GM04503 (cell line): ENCODE measurements at places on chromosomes 5 and 9.
A peak's percentile ranks its signal among the peaks of the same experiment; 100 is the strongest.

DNA sequence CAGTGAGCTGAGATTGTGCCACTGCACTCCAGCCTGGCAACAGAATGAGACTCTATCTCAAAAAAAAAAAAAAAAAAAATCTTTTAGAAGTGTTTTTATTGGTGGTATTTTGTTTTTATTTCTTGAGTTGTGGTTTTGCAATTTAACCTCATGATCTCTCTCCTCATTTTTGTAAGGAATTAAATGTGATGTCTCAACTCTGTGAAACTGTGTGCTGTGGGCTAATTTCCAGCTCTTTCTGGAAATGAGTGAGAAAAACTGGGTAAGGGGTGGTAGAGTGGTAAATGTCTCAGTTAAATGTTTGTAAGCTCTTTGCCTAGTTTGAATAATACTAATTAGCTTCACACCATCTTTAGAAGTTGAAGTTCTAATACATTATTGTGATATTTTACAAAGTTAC lies 29.0 kb downstream of the ACO1 start:
- no peak for DNase-seq

DNA sequence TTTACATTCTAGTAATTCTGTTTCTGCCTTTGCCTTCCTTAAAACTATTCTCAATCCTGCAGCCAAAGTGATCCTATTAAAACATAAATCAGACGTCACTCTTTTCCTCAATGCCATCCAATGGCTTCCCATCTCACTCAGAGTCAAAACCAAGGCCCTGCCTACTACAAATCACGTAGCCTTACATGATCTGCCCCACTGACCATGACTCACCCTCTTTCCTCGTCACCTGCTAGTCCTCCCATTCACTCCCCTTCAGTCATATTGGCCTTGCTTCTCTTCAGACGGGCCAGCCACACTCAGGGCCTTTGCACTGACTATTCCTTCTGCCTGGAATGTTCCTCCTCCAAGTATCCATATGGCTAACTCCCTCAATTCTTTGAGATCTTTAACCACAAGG lies 39.0 kb upstream of the DMXL1 start:
- no peak for DNase-seq

DNA sequence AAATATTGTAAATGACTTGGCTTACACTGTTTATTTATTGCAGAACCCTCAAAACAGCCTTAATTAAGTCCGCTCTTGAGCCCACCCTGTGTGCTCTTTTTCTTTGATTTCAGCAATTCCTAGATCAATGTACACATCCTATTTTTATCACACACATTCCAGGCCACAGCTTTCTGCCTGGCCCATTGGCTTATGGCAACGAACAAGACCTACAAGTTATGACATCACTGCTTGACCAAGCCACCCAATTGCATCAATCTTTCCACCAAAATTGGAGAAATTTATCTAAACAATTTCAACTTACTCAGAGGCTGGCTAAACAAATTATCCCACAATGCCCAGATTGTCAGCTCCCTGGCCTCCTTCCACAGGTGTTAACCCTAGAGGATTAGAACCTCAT lies 158.4 kb downstream of the CPLANE1 start:
- DNase-seq: no peak

GRCh38 chr5:176979669-176980068 lies 26.9 kb downstream of the UIMC1 start:
- no peak for DNase-seq

GRCh38 chr5:87399720-87400119 lies 13.0 kb downstream of the CCNH start:
- DNase-seq: no peak

DNA sequence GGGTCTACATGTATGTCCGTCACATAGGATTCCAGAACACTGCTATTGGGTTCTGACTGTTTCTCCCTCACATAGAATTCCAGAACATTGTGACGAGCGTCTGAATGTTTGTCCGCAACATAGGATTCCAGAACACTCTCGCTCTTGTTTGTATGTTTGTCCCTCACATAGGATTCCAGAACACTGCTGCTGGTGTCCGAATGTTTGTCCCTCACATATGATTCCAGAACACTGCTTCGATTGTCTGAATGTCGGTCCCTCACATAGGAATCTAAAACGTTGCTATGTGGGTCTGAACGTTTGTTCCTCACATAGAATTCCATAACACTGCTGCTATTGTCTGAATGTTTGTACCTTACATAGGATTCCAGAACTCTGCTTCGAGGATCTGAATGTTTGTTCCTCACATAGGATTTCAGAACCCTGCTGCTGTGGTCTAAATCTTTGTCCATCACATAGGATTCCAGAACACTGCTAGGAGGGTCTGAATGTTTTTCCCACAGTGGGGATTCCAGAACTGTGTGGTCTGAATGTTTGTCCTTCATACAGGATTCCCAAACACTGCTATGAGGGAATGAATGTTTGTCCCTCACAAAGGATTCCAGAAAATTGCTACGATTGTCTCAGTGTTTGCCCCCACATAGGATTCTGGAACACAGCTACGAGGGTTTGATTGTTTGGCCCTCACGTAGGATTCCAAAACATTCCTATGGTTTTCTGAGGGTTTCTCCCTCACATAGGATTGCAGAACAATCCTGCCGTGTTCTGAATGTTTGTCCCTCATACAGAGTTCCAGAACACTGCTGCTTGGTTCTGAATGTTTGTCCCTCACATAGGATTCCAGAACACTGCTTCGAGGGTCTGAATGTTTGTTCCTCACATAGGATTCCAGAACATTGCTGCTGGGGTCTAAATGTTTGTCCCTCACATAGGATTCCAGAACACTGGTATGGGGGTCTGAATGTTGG lies 220.5 kb downstream of the FOXD4L6 start:
- DNase-seq: no peak

DNA sequence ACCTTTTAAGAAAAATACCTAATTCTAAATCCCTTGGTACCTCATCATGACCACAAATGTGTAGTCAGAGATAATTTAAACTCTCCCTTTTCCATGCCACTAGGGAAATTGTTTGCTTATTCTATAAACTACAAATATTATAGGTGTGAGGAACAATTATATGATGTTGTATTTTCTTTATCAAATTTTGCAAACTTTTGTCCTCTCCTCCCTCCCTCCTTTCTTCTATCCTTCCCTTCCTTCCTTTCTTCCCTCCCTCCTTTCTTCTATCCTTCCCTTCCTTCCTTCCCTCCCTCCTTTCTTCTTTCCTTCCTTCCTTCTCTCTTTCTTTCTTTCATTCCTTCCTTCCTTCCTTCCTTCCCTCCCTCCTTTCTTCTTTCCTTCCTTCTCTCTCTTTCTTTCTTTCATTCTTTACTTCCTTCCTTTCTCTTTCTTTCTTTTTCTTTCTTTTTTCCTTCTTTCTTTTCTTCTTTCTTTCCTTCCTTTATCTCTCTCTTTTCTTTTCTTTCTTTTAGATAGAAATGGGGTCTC lies 41.2 kb downstream of the SPZ1 start:
- no peak for DNase-seq

- no peak for DNase-seq
These were observed 812.0 kb upstream of the ZNF608 start for GRCh38 chr5:125558466-125558865.

GRCh38 chr9:30800421-30800820 lies 1584.0 kb upstream of the ACO1 start:
- no peak for DNase-seq

DNA sequence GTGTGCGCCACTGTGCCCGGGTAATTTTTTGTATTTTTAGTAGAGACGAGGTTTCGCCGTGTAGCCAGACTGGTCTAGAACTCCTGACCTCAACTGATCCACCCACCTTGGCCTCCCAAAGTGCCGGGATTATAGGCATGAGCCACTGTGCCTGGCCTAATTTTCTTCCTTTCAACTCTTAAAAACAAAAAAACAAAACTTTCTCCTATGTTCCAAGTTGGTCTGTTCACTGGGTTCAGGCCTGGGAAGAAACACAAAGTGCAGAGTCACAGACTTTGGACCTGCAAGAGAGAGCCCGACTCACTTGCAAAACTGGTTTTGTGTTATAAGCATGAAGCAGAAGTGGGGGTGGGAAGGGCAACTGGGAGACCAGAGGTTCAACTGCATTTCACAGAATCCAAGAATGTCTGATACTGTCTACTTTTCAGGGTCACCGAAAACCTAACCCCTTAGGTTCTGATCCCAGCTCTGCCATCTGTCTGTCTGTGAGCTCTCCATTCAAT lies 5.2 kb upstream of the HDHD3 start:
- no peak for DNase-seq

DNA sequence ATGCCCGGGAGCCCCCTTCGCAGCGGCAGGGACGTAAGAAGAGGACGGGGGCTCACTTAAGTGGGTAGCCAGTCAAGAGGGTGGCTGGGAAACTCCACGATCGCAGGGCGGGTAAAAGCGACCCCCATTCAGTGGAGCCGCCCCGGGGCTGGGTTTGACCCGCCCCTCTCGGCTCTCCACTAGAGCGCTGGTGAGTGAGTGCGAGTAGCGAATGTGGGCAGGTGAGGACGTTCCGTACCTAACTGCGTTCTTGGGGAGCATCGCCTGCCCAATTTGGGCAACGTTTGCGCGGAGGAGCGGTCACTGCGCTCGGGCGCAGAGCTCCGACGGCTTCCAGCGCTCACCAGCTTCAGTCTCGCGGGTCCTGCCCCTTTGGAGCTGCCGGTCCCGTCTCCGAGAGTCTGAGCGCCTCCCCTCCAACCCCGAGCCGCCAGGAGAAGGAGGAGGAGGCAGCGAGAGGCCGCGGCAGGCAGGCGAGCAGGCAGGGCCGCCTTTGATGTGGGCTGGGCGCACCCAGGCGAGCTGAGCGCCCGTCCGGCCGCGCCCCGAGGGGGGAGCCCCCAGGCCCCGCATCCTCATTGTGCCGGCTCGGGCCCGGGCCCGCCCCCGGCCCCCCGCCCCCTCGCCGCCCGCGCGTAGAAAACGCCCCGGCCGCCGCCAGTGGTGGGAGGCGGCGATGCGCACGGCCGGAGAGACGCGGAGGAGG lies at the start of gene FGF18:
TSS of gene FGF18 (plus strand) at position 666 of the 706 bp plus-strand sequence. CDS start 553 bp downstream, outside the sequence.
- DNase-seq: no peak

DNA sequence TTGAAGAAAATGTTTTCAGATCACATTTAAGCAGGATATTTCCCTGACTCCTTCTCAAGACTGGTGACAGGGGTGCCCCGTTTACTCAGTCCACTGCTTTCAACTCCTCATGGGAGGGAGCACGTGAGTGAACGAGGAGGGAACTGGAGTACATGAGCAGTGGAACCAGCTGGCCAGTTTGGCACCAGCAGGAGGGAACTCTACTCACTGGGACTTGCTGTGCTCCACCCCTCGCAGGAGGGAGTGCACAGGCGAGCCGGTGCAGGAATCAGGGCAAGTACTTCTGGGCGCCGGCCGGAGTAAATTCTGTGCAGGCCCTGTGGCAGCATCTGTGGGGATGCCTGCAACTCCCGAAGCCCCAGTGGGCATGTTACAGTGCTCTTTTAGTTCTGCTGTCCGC lies 1941.1 kb upstream of the C9orf72 start:
- DNase-seq: no peak

GRCh38 chr9:81318571-81318970 lies 370.8 kb downstream of the TLE1 start:
- DNase-seq: peak; percentile 22

- no peak for DNase-seq
These were observed 168.4 kb upstream of the MAP1B start for GRCh38 chr5:71938895-71939294.

DNA sequence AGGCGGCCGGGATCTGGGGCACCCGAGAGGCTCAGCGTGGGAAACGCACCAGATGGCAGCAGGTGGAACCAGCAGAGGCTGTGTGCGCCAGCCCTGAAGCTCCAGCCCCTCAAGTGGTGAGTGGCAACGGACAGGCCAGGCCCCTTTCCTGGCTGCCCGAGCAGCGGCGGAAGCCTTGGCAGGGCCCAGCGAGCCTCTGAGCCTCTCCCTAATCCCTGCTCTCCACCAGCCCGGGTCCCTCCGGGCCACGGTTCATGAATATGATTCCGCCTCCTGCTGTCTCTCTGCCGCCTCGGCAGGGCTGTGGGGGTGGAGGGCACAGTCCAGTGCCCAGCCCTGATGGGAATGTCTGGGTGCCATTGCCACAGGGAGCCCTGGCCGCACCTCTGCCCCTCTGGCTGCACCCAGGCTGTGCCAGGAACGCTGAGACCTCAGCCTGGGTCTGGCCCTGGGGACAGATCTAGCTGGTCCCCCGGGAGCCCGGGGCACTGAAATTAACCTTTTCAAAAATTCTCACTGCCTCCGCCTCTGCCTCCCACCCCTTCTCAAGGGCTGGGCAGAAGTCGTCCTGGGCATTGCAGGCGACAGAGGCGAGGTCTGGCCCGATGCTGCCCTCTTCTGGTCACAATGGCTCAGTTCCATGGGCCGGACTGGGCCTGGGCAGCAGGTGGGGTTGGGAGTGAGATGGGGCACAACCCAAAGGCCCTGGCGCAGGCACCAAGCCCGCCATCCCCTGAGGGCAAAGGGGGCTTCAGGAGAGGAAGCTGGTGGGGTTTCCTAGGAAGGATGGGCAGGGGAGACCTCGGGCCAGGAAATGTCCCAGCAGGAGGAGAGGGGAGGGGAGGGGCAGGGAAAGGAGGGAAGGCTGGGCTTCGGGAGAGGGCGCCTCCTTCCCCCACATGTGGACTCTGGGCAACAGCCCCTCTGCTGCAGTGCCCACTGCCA lies 20.3 kb downstream of the CCDC187 start:
- DNase-seq: no peak

DNA sequence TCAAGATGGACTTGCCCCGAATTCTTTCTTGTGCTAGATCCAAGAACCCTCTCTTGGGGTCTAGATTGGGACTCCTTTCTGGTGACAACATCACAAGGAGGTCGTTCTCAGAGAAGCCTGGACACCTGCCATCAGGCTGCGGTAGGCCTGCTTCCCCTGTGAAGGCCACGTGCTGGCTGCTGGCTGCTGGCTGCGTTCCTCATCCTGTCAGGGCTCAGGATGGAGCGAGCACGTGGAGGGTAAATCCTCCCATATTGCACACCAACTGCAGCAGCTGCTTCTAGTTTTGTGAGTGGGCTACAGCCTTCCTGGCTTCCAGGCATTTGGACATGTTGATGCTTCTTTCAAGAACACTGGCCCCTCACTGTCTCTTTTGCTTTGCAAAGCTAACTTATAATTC lies 95.6 kb downstream of the HSPA4 start:
- no peak for DNase-seq

DNA sequence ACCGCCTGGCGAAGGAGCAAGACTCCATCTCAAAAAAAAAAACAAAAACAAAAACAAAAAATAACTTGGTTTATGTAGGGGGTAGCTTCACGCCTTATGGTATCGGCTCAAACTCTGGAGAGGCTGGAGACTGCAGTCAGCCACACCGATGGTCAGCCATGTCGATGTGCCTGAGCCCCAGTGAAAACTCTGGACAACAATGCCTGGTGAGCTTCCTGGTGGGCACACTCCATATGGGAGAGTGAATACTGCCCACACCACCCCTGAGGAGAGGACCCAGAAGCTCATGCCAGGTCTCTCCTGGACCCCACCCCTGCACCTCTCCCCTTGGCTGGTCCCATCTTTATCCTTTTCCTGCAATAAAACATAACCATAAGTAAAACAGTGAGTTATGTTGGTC lies 19.6 kb downstream of the IPPK start:
- DNase-seq: no peak

DNA sequence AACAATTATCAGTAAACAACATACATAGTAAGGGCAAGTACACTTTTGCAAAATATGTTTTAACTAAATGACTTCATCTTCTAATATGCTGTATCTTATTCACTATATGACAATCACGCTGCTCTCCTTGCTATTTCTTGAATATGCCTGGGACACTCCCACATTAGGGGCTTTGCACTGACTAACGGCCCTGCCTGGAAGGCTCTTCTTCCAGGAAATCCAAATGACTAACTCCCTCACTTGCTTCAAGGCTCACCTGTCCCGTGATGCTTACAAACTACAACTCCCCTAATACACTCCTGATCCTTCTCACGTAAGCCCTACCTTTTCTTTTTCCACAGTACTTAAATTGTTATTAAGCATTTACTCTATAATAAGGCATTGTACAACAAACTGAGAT lies 10.6 kb downstream of the ERP44 start:
- no peak for DNase-seq
